ENCODE measurements at places on chromosomes 2 and 18.

DNA sequence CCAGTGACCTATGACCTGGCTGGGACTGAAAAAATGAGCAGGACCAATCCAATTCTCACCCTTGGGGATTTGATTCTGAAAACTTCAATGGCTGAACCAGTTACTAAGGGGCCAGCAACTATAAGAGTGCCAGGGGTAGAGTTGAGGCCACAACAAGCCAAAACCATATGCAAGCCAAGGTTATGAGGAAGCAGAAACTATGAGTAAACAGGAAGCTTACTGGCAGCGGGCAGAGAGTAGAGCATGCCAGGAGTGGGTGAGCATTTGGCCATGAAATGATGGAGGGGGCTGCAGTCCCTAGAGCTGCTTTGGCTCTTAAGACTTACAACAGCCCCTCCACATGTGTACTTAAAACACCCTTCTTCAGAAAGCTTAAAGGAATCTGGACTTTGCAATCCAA, 82.4 kb downstream of the RBMS1 start:
- no peak for DNase-seq

- DNase-seq = no peak
Measured at GRCh38 chr2:40048506-40048905, 269.4 kb upstream of the THUMPD2 start.

GRCh38 chr2:42052702-42053481, 5.1 kb downstream of the PKDCC start:
- no peak for DNase-seq

GRCh38 chr2:64963719-64964118, 25.5 kb upstream of the SLC1A4 start:
- DNase-seq = no peak

DNA sequence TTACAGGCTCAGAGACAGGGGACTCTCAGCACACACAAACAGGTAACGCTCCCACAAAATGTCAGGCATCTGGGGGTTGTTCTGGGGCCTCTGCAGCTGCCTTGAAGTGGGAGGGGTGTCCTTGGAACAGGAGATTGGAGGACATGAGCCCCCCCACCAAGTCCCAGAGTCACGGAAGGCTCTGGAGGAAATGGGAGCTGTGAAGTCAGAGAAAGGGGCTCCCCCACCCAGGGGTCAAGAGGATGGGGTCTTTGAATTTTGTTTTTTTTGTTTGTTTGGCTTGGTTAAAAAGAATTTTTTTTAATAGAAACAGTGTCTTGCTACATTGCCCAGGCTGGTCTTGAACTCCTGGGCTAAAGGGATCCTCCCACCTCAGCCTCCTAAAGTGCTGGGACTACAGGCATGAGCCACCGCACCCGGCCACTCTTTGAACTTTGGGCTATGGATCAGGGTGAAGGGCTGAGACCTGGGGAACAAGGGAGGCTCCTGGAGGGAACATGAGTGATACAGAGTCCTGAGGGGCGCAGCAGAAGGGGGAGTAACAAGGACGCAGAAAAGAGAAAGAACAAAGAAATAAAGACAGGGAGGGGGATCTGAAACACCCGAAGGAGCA, 46.8 kb downstream of the TNS1 start:
- no peak for DNase-seq

DNA sequence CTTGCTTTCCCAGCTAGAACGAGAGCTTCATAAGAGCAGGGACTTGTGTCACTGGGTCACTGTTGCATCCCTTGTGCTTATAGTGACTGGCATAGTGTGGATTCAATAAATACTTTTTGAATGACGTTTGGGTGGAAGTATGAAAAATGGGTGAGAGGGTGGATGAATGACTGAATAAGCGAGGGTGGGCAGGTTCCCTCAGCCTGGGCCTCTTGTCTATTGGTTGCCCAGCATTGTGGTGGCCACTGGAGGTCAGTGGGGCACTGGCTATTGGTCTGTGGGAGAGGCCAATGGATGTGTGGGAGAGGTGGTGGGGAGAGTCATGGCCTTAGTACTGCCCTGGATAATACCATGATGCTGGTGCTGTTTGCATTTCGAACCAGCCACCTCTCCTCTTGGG, 93.8 kb upstream of the SKOR2 start:
- no peak for DNase-seq

- DNase-seq = no peak
Measured at GRCh38 chr2:135056790-135057189, 4.7 kb downstream of the RAB3GAP1 start.

DNA sequence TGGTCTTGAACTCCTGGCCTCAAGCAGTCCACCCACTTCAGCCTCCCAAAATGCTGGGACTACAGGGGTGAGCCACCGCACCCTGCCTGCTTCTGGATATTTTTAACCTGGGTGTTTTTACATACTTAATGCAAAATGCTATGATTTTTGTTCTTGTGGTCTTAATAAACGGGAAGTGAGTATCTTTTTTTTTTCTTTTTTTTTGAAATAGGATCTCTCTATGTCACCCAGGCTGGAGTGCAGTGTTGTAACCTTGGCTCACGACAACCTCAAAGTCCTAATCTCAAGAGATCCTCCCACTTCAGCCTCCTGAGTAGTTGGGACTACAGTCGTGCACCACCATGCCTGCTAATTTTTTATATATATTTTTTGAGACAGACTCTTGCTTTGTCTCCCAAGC, 19.2 kb upstream of the ASXL2 start:
- no peak for DNase-seq

DNA sequence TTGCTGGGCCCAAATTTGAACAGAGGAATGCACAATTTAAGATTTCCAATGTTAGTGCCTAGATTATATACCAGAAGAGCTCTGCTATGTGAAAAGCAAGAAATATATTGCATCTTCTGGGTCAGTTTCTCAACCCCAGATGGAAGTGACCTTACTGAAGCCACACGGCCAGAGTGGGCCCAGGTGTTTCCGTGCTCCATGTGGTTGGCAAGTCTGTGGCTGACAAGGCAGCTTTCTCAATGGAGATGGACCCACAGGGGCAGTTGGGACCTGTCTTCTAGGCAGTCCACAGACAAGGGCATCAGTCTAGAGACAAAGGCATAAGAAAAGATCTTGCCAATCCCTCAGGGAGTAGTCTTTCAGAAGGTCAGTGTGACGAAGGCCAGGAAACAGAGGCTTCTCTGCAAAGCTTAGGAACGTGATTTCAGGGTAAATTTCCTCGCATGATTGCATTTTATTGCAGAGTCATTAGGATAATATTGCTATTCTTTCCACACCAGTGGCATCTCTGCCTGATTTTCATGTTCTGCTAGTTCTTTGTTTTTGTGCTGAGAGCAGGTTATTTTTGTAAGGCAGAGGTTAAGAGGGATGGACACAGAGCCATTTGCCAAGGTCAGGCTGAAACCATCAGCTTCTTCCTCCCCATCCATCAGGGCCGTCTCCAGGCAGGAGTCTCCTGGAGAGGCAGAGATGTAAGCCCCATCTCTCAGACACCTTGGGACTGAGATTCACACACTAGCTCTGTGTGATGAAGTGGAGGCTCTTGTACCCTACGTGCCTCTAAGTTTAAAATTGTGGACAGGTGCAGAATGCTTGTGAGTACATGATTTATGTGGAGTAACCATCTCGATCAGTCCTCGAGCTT, 202.1 kb downstream of the ANKRD30B start:
- DNase-seq = no peak

DNA sequence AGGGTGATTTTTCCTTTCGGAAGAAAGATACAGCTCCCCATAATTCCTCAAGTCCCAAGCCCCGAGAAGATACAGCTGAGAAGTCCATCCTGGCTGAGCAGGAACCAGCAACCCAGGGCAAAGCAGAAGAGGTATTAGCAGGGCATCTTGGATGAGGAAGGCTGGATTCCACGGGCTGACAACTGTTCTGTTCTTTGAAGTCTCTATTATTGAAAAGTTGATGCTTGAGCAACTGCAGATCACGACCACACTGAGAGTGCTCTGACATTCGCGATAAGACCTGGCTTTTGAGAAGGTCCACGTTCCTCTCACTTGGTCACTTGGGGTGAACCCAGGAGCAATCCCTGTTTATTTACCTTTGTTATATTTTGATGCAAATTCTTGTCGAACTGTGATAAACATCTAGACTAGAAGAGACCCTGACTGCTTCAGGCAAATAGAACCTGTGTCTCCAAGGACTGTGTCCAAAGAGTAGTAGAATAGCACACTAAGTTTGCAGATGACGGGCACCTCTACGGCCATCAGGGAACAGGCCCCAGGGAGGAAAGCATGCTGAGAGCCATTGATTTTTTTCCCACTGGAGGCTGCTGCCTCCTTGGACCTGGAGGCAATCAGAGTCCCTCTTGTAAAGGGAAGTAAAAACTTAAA, 133.1 kb downstream of the ARL4C start:
- DNase-seq = no peak

GRCh38 chr2:135709992-135710391, 31.7 kb upstream of the UBXN4 start:
- DNase-seq = peak; percentile 34

GRCh38 chr18:13541621-13542519, 184.5 kb downstream of the FAM210A start:
- no peak for DNase-seq

- no peak for DNase-seq
Measured at GRCh38 chr2:145692971-145693478, 1173.1 kb upstream of the ZEB2 start.

- no peak for DNase-seq
Measured at GRCh38 chr2:16252891-16253290, 312.5 kb downstream of the MYCN start.

DNA sequence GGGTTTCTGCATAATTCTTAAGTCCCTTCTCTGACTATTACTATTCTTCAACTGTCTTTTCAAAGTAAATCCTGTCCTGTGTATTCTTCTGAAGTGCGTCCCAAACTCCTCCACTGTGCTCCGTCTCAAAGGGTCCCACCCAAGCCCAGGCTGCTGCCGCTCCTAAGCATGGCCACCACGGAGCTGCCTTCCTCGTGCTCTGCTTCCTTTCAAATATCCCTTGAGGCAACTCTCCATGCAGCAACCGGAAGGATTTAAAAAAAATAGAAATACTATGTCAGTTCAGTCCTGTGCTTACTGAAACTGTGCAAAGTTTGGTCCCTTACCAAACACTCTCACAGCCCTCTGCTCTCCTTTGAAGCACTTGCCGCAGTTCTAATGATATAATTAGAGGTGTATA, 116.1 kb downstream of the NOL10 start:
- no peak for DNase-seq

- DNase-seq = no peak
Measured at GRCh38 chr2:46816846-46817726, 98.5 kb downstream of the MCFD2 start.

- DNase-seq = no peak
Measured at GRCh38 chr2:181063696-181064095, 83.3 kb downstream of the UBE2E3 start.

- DNase-seq = no peak
Measured at GRCh38 chr18:63970809-63971205, 926 bp downstream of the SERPINB8 start.

- DNase-seq = no peak
Measured at GRCh38 chr2:113232123-113232522, 46.6 kb downstream of the PAX8 start.

DNA sequence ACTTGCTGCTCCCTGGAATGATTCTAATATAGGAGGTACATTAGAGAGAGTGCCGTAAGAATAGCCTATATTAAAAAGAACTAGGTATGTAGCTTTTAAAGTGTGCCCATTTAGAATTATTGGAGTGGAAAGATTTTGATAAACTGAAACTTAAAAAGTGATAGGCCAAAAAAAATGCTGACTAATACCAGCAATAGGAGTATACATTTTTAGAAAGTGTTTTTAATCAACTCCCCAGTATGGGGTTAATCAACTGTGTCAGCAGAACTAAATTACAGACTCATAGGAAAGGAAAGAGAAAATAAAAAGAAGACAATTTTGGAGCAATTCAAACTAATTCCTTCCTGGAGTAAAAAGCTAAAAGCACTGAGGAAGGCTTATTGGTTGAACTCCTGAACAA, 13.3 kb upstream of the MEIS1 start:
- DNase-seq = no peak

GRCh38 chr18:2531751-2532150, 39.6 kb downstream of the METTL4 start:
- no peak for DNase-seq

- no peak for DNase-seq
Measured at GRCh38 chr2:183028108-183028507, 10.1 kb downstream of the NCKAP1 start.

- DNase-seq = no peak
Measured at GRCh38 chr2:163347982-163348856, 387.6 kb downstream of the FIGN start.

DNA sequence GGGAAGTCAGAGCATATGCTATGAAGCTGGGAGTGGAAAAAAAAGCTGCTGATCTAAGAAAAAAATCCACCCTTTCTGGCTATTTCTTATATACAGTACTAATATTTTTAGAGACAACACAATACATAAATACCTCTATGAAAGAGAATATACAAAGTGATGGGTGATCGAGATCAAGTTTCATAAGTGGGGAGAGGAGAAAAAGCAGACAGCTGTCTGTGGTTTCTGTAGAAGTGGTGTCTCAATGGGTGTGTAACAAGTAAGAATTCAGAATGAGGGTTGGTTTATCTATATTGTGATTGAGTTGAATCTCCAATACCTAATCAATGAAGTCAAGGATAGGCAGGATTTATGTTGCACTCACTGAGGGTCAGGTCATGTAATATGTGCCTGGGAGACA, 191.0 kb downstream of the HNMT start:
- no peak for DNase-seq

GRCh38 chr2:217222309-217222910, 362.5 kb upstream of the TNP1 start:
- DNase-seq = no peak

DNA sequence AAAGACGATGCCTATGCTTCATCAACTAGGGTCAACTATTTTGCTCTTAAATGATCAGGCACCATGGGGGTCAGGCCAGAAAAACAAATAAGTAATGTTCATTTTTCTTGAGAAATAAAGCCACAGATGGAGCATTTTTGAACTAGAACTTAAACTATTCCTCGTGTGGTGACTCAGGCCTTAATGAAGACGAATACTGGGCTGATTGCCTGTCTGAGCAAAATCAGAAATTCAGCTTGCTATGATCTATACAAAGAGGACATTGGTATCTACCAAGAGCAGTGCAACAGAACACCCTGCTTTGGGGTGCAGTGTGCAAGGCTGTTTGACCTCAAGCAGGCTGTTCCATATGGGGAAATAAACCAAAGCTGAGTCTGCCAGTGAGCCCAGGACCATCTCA, 176.0 kb downstream of the NRP2 start:
- DNase-seq = no peak

DNA sequence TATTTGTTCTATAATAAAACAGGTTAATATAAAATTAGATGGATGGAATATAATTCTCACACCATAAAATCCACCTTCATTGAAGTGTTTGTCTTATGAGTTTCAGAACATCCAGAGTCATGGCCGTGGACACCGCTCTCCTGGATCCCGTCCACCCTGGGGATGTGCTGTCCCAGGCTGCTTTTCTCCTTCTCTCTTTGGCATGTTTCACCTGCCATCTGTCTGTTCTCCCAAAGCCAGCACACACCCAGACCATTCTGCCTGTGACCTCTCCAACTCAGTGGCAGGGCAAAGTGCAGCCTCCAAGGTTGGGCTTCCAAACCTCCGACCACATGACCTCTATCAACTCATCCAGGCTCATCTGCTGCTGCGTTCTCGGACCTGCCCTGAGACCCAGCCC, 104.7 kb downstream of the MYT1L start:
- no peak for DNase-seq

Data from stimulated activated CD4-positive, alpha-beta T cell treated with anti-CD3 and anti-CD28 coated beads, Interleukin-4, amount 100 ng/mL, for 48 hours (primary cell).